ENCODE measurements at places on chromosomes 2 and 18.

GRCh38 chr18:70276416-70277191 is 12.2 kb upstream of the SOCS6 start:
- DNase-seq, result no peak

DNA sequence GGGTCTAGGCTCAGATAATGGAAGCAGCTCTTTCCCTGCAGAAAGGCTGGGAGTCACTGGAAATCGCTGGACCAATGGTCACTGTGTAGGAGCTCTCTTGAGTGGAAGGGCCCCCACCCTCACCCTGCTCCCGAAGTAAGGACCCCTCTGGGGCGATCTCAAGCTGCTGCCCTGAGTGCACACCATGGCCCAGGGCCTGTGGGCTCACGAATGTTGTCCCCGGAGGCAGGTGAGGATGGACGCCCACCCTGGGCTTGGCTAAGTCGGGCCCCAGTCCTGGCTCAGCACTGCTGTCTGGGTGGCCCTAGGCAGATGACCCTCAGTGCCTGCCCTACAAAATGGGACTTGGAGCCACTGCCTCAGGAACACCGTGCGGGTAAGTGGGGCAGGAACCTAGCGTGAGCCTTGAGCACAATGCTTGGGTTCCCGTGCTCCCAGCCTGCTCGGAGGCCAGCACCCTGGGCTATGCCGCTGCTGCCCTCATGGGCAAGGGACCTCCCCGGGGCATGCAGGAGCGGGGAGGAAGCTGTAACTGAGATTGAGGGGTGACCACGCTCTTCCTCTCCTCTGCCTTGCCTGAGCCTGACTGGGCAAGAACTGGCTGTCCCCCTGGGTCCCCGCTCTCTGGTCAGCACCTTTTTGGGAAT is 3.7 kb downstream of the D2HGDH start:
- no peak for DNase-seq

DNA sequence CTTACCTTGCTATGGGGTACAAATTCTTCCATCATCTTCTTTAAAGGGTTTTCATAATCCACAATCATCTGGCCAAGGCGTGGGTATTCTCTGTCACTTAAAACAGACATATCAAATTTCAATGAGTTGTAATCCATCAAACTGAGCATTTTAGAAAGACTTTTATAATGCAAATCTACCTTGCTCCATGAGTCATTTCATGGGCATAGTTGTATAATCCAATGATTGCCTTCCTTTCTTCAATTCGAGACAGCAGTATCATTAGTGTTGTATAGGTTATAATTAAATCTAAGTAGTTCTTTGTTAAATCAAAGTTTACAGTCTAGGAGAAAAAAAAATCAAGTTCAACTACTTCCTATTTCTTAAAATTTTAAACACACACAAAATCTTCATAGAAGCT is 36.3 kb downstream of the NCKAP1 start:
- DNase-seq, result no peak

- peak; percentile 94 for DNase-seq
These were observed 162.6 kb downstream of the FMNL2 start for GRCh38 chr2:152497481-152498052.

DNA sequence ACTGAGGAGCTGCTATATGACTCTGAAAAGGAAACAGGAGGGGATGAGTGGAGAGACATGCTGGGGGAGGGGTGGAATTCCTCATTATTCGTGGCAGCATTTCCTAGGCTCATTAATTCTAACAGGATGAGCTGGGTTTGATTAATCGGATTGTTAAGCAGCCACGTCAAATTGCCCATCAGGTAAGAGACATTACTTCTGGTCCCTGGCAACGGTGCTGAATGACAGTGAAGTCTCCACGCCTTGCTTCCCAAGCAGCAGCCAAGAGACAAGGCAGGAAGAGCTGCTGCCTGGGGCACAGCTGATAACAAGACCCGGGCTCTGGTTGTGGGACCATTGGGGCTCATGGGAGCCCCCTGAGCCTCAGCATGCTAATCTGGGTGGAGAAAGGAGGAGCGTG is 86.6 kb downstream of the MARCHF4 start:
- peak; percentile 56 for DNase-seq

DNA sequence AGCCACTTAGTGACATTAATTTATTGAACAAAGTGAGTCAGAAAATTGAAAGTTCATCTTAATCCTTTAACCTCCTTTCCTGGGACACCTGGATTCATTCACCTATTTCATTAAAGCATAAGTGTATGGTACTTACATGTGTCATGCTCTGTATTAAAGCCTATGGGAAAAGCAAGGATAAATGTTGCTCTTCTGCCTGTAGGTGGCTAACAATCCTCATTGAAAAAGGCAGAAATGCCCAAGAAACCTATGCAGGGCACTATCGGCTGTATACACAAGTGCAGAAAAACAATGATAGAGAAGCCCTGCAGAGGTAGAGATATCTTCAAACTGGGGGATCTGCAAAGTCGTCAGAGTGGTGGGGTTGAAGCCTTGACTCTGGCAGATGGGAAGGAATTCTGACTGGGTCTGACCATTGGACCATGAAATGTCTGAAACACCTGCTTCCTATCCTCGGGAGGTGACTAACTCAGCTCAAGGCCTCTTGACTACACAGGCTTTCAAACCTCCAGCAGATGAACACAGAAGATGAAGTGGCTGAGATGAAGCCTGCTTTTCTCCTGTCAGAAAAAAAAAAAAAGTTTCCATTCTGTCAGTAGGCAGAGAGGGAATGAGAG is 83.1 kb downstream of the DCC start:
- peak; percentile 10 for DNase-seq

- DNase-seq, result peak; percentile 79
These were observed 4.6 kb downstream of the TGIF1 start for GRCh38 chr18:3454365-3455089.

GRCh38 chr2:8645176-8645831 is 36.6 kb upstream of the ID2 start:
- DNase-seq, result no peak

GRCh38 chr2:70984576-70985282 is 6.3 kb downstream of the ANKRD53 start:
- DNase-seq, result peak; percentile 39

- DNase-seq, result no peak
These were observed 129.1 kb downstream of the TSN start for GRCh38 chr2:121884511-121884921.

DNA sequence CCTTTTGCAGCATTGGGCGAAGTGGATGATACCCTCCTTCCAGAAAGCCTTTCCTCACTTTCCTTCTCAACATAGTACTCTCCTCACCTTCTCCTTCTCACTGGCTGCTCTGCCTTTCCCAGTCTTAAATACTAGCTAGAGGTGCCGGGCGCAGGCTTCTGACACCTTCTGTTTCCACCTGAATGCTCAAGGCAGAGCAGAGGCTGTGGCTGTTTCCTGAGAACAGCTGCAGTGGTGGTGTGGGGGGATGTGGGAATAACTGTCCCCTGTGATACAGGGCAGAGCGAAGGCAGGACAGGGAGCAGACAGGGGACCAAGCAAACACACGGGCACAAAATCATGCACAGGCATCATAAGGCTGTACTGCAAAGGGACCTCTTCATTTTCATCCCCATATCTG is 303.1 kb downstream of the SS18 start:
- DNase-seq, result peak; percentile 13

- no peak for DNase-seq
These were observed 6.1 kb upstream of the ATG16L1 start for GRCh38 chr2:233245406-233245805.

- DNase-seq, result no peak
These were observed 1404.9 kb upstream of the SLC39A10 start for GRCh38 chr2:194252127-194252526.

DNA sequence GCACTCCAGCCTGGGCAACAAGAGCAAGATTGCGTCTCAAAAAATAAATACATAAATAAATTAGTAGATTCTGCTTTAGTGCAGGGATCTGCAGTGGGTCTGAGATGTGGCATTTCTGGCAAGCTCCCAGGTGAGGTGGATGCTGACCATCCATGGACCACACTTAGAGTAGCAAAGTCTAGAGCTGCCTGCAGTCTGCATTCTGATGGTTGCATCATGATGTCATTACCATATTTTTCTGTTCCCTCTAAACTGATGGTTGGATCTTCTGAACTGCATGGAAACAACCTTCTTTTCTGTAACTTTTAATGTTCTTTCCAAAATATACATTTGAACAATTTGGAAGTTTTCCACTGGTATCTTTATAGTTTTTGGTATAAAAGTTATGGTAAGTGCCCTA is 42.9 kb downstream of the MYL12B start:
- no peak for DNase-seq

- peak; percentile 41 for DNase-seq
These were observed 930.6 kb downstream of the LRP1B start for GRCh38 chr2:141200191-141200590.

GRCh38 chr2:131093696-131094462 is 619 bp upstream of the FAM168B start:
- DNase-seq, result no peak

DNA sequence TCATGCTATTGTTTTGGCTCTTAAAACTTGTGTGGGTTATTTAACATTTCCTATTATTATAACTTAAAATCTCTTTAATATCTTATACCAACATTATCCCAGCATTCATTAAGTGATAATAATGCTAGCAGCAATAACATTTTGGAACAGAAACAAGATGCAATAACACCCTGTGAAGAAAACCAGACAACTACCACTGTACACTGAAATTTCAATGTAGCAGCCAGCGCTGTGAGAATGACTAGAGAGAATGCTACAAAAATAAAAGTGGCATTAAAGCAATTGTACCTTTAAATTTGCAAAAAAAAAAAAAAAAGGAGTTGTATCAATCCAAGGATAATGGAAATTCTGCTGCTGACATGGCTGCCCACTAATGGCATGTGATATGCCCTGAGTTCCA is 269.9 kb downstream of the TTC32 start:
- DNase-seq, result no peak

- DNase-seq, result peak; percentile 38
These were observed 274.5 kb downstream of the PIK3C3 start for GRCh38 chr18:42229211-42230210.

DNA sequence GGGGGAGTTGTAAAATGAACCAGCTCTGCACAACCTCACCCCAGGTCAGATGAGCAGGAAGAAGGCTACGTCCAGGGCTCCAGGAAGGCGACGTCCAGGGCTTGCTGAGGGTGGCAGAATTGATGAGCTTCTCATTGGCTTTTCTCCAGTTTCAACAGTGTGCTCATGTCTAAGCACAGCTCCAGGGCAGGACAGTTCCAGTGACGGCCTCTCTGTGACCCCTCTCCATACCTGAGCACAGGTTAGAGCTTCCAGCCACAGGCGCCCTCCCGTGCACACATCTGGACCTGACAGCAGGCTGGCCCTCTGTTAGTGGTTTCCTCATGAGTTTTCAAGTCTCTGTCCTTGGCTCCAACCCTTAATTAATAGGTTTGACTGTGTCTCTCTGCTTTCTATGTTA is 327.6 kb downstream of the ZNF516 start:
- no peak for DNase-seq

- DNase-seq, result no peak
These were observed 1361.6 kb upstream of the CHAC2 start for GRCh38 chr2:52405980-52406379.

DNA sequence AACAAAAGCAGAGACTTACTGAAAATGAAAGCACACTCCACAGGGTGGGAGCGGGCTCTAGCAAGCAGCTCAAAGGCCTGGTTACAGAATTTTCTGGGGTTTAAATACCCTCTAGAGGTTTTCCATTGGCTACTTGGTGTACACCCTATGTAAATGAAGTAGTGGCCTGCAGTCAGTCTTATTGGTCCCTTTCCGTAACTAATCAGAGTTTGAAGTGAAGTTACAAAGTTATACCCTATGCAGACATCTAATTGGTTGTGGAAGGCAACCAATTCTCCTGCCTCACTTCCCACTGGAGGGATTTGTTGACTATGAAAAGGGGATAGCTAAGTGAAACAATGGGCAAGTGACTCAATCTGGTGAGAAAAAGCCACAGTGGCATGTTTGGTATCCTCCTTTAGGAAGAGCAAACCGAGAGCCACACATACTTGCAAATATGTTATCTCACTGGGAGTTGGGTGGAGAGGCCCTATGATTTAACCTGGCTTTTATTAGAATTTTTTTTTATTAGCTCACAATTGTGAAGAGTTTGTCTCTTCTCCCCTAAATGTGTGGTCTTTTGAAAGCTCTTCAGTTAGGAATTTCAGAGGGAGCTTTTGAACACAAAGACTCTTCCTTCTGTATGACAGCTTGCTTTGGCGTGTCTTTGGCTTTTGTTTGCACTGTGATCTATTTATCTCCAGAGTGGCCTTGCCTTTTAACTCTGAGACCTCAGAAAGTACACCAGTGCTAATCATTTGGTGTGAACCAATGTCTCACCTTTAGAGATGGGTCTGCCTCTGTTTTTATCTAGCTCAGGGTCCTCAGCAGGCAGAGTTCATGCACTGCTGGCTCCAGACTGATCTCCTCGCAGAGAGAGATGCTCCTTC is 69.6 kb downstream of the MAP4K4 start:
- peak; percentile 84 for DNase-seq

- DNase-seq, result no peak
These were observed 30.9 kb upstream of the KCMF1 start for GRCh38 chr2:84940088-84940470.

- DNase-seq, result no peak
These were observed 164.7 kb downstream of the MREG start for GRCh38 chr2:215848698-215849097.

- DNase-seq, result no peak
These were observed 3.7 kb downstream of the GPR35 start for GRCh38 chr2:240628808-240629618.

DNA sequence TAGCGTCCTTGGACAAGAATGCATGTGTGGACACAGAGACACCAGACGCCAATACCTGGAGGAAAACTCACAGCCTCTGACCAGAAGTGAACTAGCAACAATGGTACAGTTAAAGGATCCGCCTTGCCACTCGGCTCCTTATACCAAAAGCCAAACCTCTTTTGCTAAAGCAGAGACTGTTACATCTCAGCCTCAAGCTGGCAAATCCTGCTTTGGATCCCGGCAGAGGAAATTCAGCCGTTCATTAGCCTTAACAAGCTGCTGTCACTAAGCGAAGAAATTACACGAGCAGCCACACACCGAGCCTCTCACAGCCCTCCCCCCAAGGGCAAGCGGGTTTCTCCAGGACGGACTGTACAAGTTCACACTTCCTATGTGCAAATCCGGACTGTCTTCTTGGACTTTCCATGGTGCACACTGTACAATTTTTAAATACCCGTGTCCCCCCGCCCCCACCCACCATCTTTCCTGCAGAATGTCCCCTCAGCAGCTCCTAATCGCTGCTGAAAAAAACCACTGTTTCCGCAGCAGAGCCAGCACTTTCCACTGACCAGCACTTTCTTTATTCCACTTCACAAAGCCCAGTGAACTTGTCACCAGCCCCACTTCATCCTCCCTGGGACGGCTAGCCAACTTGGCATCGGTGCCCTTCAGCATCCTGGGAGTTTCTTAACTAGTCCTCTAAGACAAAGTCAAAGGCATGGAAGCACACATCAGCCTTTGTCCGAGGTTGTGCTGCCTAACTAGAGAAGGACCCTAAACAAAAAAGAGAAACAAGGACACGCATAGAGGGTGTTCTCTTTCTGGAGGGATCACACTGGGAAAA is 1.5 kb downstream of the KLF7 start:
- peak; percentile 87 for DNase-seq

- DNase-seq, result peak; percentile 39
These were observed 12.8 kb upstream of the SFTPB start for GRCh38 chr2:85680707-85681371.

All from kidney tubule cell (primary cell).